ENCODE measurements at places on chromosomes 7 and 10. TPM values are rescaled to one million over a fixed set of nuclear protein-coding genes. Genes with fewer than 3 reads are reported as not detected.

The LIPN gene
- total RNA-seq, result not detected

The IFIT1 gene
- total RNA-seq, result 6.8 TPM

The GNAI1 gene
- 31.7 TPM for total RNA-seq

The CNPY1 gene
- total RNA-seq, result not detected

The RALA gene
- 52.4 TPM for total RNA-seq

The MRC1 gene
- total RNA-seq, result 11.0 TPM

The GHRHR gene
- not detected for total RNA-seq

The ZNF485 gene
- 3.4 TPM for total RNA-seq

The CLDN12 gene
- total RNA-seq, result 71.1 TPM

The CACNB2 gene
- 17.9 TPM for total RNA-seq

All from left colon (tissue), 2 donors.